Sigmoid colon (tissue), 7 donors: ENCODE measurements at places on chromosomes 3 and 15.
A peak's percentile ranks its signal among the peaks of the same experiment; 100 is the strongest.

GRCh38 chr15:92418864-92419263 is 25.2 kb downstream of the ST8SIA2 start:
- H3K36me3 ChIP-seq = no peaks in the 10 kb centered on the region
- no peaks in the 10 kb centered on the region for H3K27me3 ChIP-seq
- no peak overlapping the region for H3K27ac ChIP-seq
- no peak for DNase-seq
- H3K4me1 ChIP-seq = no peaks in the 10 kb centered on the region

GRCh38 chr15:96290679-96291078 is 39.8 kb upstream of the NR2F2 start:
- no peak overlapping the region for H3K4me3 ChIP-seq
- no peaks in the 10 kb centered on the region for H3K27me3 ChIP-seq
- H3K36me3 ChIP-seq = peaks cover 4% of the 10 kb centered on the region
- no peak for DNase-seq
- H3K4me1 ChIP-seq = no peaks in the 10 kb centered on the region

DNA sequence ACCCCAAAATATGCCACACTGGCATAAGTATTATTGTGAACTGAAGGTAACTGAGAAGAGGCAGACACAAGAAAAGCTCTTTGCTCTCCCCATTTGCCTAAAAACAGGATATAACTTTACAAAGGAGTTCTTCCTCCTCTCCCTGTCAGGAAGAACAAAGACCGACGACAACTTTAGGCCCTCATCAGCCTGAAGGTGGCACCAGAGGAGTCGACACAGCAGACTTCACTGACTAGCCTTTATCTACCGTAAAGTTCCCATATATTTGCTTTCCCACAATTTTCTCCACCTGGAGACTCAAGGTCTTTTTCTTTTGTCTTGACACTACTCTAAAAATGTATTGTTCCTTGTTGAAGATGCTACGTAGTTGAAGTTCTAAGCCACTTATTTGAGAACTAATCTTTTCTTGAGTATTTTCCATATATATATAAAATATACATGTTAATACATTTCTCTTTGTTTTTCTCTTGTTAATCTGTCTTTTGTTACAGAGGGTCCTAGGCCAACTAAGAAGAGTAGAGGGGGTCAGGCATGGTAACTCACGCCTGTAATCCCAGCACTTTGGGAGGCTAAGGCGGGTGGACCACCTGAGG is 16.2 kb upstream of the XIRP1 start:
- H3K4me1 ChIP-seq = no peaks in the 10 kb centered on the region
- no peak overlapping the region for H3K4me3 ChIP-seq
- H3K27ac ChIP-seq = no peak overlapping the region
- no peak for DNase-seq
- H3K27me3 ChIP-seq = no peaks in the 10 kb centered on the region

GRCh38 chr3:167729591-167729990 is 5.1 kb downstream of the PDCD10 start:
- H3K36me3 ChIP-seq = no peaks in the 10 kb centered on the region
- H3K27me3 ChIP-seq = no peaks in the 10 kb centered on the region
- peaks cover 51% of the 10 kb centered on the region for H3K4me1 ChIP-seq
- H3K27ac ChIP-seq = no peak overlapping the region

DNA sequence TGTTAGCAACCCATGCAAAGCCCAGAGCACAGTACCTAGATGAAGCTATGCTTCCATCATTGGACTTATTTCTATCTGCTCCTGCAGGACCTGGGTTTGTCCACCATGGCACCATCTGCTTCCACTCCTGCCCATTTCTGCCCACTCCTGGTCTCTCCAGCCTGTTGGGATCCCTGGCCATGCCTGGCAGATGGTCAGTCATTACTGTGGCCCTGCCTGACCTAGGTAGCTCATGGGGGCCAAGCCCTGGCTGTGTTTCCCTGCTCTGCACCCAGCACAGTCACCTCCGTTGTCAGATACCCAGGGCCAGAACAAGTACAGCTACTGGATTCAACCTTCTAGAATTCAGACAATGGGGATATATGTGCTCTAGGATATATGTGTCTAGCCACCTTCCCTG is 185.8 kb upstream of the TLE3 start:
- H3K4me1 ChIP-seq = no peaks in the 10 kb centered on the region
- H3K27ac ChIP-seq = no peak overlapping the region
- H3K27me3 ChIP-seq = no peaks in the 10 kb centered on the region
- no peaks in the 10 kb centered on the region for H3K36me3 ChIP-seq
- no peak for DNase-seq

DNA sequence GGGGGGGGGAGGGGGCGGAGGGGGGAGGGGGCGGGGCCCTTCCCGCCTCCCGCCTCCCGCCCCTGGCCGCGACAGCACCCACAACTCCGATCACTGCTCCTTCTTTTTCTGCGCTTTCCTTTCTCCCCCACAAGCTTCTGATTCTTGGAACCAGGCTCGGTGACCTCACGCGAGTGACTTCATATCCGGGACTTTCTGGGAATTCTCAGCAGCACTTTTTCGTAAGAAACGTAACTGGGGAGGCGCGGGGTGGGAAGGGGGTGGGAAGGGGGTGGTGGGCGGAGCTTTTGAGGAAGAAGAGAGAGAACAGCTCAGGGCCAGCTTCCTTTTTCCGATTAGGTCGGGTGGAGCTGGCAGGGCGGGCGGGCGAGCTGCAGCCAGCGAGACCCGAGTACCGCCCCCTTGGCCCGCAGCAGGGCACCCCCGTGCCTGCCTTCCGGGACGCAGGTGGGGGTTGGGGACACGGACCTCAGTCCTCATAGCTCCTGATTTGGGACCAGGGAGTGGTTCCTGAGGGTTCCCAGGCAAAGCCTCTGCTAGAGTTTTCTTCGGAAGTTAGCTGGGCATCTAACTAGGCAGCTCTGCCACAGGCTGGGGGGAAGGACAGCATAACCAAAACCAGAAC is 14.6 kb downstream of the XIRP1 start:
- no peaks in the 10 kb centered on the region for H3K27me3 ChIP-seq
- no peaks in the 10 kb centered on the region for H3K36me3 ChIP-seq
- DNase-seq = peak; percentile 96
- peak overlapping the region; percentile 46 for H3K4me3 ChIP-seq
- peak overlapping the region; percentile 89 for H3K27ac ChIP-seq
- H3K4me1 ChIP-seq = peaks cover 32% of the 10 kb centered on the region
